Activated CD8-positive, alpha-beta memory T cell treated with anti-CD3 and anti-CD28 coated beads for 48 hours (primary cell): ENCODE measurements at places on chromosomes 12 and 14.

- no peak for DNase-seq
These were observed 8.0 kb upstream of the C1R start for GRCh38 chr12:7100239-7100638.

- no peak for DNase-seq
These were observed 670.3 kb upstream of the TBX3 start for GRCh38 chr12:115354007-115354890.

- DNase-seq: no peak
These were observed 199.1 kb downstream of the SLC5A8 start for GRCh38 chr12:101010896-101011295.

GRCh38 chr12:111390910-111391309, 14.8 kb upstream of the SH2B3 start:
- no peak for DNase-seq

DNA sequence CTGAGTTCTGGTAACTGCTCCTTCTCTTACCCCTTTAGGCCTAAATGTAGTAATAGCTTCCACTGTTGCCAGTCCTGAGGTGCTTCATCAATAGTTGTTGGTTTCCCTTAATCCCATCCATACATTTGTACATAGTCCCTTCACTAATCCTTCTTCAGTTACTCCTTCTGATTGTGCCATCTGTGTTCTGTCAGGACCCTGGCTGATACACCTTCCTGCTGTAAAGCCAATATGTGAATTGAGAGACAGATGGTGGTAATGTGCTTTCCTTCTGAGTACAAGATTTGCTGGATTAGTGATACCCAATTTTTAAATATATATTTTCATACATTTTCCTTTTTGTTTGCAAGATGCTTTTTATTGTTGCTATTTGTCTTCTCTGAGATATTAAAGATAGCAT, 66.4 kb downstream of the OTOGL start:
- DNase-seq: no peak
